Stimulated activated CD8-positive, alpha-beta memory T cell treated with anti-CD3 and anti-CD28 coated beads, Interleukin-4, amount 100 ng/mL, for 1 hour (primary cell): ENCODE measurements at places on chromosomes 1 and 21.

GRCh38 chr1:36580524-36580923 lies 97.8 kb upstream of the CSF3R start:
- DNase-seq = no peak

- no peak for DNase-seq
Measured at GRCh38 chr1:87170931-87171598, 157.6 kb upstream of the LMO4 start.

DNA sequence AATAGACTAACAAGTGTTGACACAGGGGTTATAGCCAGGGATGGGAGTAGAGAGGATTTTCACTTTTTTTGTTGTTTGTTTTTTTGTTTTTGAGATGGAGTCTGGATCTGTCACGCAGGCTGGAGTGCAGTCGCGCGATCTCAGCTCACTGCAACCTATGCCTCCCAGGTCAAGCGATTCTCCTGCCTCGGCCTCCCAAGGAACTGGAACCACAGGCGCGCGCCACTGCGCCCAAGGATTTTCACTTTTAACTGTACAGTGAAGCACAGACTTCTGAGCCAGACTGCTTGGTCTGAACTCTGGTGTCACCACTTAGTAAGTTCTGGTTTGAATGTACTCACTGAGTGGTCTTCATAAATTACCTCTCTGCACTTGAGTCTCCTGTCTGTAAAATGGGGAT lies 40.2 kb upstream of the WASF2 start:
- DNase-seq = no peak

- DNase-seq = no peak
Measured at GRCh38 chr1:156659661-156659987, 17.6 kb downstream of the NES start.

DNA sequence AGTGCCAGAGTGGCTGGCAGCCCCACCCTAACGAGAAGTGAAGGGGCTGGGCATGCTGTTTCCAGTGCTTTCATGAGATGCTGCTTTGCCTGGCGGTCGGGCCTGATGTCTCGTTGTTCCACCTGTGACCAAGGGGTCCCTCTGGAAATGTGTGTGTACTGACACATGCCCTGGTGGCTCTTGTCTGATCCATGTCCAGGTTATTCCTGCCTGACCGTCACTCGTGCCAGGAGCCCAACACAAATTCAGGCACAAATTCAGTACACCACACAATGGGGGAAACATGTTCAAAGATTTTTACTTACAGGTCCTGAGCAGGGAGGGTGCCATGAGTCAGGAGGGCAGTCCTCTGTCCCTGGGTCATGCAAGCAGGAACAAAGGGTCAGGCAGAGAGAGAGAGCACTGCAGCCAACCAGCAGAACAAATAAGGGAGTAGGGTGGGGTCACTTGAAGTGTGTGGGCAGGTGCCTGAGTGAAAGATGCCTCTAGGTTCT lies 76.3 kb downstream of the ADARB1 start:
- DNase-seq = no peak

DNA sequence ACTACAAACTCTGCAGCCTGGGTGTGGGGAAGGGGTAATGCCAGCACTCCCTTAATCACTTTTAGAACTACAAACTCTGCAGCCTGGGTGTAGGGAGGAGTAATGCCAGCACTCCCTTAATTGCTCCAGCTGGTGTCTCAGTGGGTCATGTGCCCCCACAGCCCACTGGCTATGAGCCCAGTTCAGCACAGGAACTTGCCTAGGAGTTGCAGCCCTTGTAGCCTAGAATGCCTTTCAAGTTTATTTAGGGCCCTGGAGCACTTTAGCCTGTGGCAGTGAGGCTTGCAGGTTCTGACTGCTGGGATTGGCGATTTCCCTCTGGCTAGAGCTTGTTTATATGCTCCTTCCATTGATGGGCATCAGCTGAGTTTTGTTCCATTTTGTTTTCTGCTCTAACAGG lies 17.1 kb downstream of the VN1R5 start:
- DNase-seq = no peak

DNA sequence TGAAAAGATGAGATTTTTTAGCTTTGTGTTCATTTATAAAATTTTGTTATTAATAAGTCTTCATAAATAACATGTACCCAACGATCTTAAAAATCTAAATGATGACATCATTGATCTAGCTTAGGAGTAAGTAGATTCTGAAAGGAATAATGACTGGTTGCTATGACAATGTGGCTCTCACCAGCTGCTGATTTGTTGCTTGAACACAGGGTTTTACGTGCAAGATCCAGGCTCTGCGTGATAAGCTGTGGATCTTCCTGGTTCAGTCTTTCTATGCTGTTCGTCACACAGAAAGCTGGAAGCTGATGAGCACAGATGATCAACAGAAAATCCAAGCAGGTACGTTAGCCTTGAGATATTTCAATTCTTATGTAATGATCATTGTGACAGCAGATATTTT lies 49.1 kb upstream of the C1orf146 start:
- no peak for DNase-seq

DNA sequence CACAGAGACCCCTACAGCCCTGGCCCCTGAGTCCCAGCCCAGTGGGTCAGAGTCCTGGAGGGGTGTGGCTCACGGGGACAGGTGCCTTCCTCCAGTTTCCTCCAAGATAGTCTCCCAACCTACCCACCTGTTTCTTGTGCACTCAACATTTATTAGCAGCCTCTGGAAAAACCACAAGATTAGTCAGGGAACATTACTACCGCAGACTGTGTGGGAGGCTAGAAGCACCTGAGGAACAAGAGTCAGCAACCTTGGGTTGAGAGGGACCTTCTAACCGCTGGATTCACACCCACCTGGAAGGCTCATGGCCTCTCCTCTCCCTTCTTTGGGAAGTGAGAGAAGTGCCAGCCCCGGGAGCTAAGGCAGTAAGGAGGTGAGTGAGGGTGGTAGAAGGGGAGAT lies 22.5 kb upstream of the IKBKE start:
- no peak for DNase-seq

GRCh38 chr1:45327644-45328515 lies 1.2 kb downstream of the HPDL start:
- no peak for DNase-seq

- no peak for DNase-seq
Measured at GRCh38 chr1:195188821-195189220, 1419.4 kb downstream of the KCNT2 start.

DNA sequence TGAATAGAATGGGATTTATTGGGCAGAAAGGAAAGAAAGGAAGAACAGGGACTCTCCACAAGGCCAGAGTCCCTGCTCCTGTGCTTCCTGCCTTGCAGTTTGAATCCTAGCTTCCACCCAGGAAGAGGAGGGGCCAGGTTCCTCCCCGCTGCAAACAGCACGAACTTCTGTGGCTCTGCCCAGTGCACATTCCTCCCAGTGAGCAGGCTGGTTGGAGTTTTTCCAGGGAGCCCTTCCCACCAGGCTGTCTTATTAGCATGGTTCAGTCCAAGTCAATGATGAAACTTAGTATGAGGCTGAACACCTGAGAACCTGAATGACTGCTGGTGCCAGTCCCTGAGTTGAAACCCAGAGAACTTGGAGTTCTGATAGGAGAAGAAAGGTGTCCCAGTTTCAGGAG lies 247.2 kb downstream of the DUSP10 start:
- DNase-seq = no peak

DNA sequence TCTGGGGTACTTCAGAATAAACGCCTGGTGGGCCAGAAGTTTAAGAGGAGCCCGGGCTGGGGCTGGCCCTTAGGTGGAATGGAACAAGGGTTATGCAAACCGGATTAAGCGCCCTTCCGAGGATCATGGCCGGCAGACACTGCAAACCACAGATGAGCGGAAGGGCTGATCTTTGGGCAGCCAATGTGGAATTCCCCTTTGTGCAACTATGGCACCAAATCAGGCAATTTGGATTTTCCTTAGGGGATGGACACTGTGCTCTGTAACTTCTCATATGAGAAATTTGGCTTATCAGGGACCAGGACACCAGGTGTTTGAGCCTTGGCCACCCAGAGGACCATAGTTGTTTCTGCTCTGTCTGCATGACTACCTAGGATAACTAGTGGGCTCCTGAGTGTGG lies 5.7 kb upstream of the IL10 start:
- no peak for DNase-seq

- no peak for DNase-seq
Measured at GRCh38 chr1:227131193-227131592, 187.1 kb downstream of the CDC42BPA start.

GRCh38 chr1:118979754-118980575 lies 8.2 kb downstream of the TBX15 start:
- DNase-seq = no peak

GRCh38 chr21:29025328-29025713 lies 853 bp downstream of the USP16 start:
- DNase-seq = no peak

- no peak for DNase-seq
Measured at GRCh38 chr1:56153276-56153675, 426.1 kb downstream of the PLPP3 start.

DNA sequence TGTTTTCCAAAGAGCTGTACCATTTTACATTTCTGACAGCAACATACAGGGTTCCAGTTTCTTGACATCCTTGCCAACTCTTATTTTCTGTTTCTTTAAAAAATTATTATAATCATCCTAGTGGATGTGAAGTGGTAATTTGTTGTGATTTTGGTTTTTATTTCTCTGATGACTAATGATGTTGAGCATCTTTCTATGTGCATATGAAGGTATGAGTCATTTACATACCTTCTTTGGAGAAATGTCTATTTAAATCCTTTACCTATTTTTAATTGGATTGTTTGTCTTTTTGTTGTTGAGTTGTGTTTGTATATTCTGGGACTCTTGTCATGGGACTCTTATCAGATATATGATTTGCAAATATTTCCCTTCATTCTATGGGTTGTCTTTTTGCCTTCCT lies 20.8 kb upstream of the MPC2 start:
- no peak for DNase-seq

- DNase-seq = no peak
Measured at GRCh38 chr1:28602536-28603439, 10.7 kb downstream of the RAB42 start.

DNA sequence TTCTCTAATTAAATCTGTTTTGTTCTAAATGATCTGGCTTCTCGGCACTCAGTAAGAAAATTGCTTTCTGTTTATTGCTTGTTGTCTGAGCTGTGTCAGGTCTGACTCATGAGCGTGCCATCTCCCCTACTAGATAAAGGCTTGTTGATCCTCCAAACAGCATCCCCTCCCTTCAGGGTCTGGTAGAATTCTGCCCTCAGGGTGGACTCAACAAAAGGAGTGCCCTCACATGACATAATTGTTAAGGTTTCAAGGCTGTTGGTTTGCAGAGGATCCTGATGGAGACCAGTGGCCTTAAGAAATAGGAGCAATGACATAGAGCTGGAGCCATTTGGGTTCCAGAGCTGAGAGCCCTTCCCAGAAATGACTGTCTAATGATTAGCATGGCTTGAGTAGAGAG lies 36.0 kb upstream of the ATP2B4 start:
- DNase-seq = no peak

GRCh38 chr1:228735871-228736586 lies 750 bp downstream of the RHOU start:
- no peak for DNase-seq

- DNase-seq = no peak
Measured at GRCh38 chr1:94672001-94672400, 130.4 kb upstream of the F3 start.

GRCh38 chr1:192740214-192740613 lies 68.6 kb upstream of the RGS2 start:
- DNase-seq = no peak

DNA sequence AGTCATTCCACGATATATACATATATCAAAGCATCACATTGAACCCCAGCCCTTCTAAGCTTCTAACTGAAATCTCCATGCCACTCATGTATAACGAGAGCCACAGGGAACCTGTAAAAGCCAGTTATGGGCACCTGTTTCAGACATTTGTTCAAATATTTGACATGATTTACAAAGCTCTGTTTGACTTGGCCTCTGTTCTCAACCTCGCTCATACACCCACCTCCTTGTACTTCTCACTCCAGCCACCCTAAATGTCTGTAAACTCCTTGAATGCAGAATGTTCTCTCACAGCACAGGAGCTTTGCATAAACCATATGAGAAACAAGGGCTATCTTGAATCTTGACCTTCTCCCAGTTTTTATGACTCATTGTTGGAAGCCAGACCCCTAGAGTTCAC lies 36.9 kb upstream of the CD2 start:
- no peak for DNase-seq

GRCh38 chr1:233081735-233082134 lies 131.3 kb downstream of the NTPCR start:
- DNase-seq = no peak

- DNase-seq = no peak
Measured at GRCh38 chr1:27882543-27882903, 10.2 kb downstream of the THEMIS2 start.

- DNase-seq = no peak
Measured at GRCh38 chr21:45383615-45384201, 21.3 kb upstream of the COL18A1 start.

- DNase-seq = no peak
Measured at GRCh38 chr1:39159224-39160036, 45.1 kb upstream of the MACF1 start.

GRCh38 chr1:66652556-66652955 lies 99.7 kb upstream of the DYNLT5 start:
- no peak for DNase-seq

GRCh38 chr1:76763738-76764137 lies 103.5 kb upstream of the ST6GALNAC5 start:
- DNase-seq = no peak

GRCh38 chr1:161088587-161089110 lies 709 bp downstream of the NECTIN4 start:
- DNase-seq = no peak

DNA sequence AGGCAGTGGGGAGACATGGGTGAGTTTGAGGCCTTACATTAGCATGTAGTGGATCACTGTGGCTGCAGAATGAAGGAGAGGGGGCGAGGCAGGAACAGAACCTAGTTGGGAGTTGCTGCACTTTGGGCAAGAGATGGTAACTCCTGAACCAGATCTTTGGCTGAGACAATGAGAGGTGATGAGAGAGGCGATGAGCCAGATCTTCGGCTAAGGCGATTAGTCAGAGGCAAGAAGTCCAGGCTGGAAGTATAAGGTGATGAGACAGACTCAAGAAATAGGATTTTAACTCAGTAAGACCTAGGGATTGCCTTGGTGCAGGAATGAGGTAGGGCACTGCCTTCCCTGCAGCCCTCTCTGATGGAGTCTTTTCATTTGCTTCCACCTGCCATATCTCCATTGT lies 9.1 kb upstream of the ARTN start:
- DNase-seq = no peak

GRCh38 chr1:41464885-41465284 lies 19.6 kb downstream of the EDN2 start:
- no peak for DNase-seq
